ENCODE measurements at places on chromosomes 4 and X.
A peak's percentile ranks its signal among the peaks of the same experiment; 100 is the strongest.

- no peak for DNase-seq
Observed at GRCh38 chr4:188218392-188218791, 79.2 kb downstream of the TRIML1 start.

DNA sequence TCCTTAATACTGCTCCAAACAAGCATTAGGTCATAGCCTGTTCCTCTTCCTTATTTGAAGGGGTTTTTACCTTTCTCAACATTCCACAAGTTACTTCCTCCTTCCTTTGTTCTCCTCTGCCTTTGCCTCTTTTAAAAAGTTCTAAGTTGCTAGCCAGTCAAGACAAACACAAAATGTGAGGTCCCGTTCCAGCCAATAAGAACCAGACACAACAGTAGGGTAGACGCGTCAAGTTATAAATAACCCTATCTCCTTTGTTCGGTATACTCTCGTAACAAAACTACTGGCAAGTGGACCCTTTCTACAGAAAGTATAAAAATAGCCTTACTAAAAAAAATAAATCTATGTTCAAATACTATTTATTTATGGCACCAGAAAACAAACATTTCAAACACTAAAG is 6.3 kb upstream of the ACE2 start:
- no peak for DNase-seq

- DNase-seq = no peak
Observed at GRCh38 chrX:37779857-37780256, at the start of gene CYBB. TSS of gene CYBB (plus strand) at chrX:37780059. CDS start at chrX:37780078, 19 bp downstream.

DNA sequence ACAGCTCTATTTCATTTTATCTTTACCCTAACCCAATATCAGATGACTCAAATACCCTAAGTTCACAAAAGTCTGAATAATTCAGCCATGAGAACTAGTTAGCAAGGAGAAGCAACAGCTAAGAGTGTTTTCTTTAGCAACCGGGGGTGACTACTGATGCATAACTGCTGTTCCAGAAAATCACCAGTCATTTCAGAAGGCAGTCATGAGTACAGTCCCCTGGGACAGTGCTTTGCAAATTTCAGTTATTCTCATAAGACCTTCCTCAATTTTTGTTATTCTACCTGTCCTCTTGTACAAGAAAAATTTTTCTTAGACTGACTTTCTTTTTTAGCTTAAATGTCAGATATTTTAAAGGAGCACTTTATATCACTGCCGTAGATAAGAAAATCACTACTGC is 16.4 kb downstream of the BANK1 start:
- no peak for DNase-seq

DNA sequence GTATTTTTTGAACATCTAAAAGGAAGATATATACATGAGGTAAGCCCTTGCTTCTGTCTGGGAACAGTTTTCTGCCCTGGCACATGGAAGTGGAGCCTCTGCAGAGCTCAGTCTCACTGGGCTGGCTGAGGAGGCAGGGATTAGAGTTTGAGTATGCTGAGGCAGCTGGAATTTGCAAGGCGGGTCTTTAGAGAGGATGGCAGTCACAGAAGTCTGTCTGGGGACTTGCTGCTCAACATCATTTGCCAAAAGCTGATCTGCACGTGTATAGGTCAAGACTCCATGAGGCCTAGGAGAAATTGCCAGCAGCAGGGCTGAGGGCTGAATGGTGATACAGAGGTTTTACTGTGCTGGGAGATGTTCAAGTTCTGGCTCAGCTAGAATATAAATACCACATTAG is 163.6 kb upstream of the ANK2 start:
- DNase-seq = no peak

DNA sequence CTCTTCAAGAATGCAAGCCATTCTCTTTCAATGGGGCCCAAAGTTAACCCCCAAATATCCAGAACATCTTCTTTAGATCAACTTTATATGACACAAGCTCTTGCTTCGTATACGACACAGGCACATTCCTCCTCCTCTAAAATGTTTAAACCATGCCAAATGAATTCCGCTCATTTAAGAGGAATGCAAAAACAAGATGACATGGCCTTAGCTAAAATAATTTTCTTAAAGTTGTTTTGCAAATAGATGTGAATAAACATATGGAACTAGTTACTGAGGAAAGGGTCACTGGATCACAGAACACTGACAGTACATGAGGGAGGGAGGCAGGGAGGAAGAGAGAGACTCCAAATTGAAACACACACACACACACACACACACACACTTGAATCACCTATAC is 97.4 kb downstream of the RASL11B start:
- DNase-seq = no peak

- DNase-seq = peak; percentile 34
Observed at GRCh38 chr4:169659716-169660670, 39.6 kb downstream of the CLCN3 start.

DNA sequence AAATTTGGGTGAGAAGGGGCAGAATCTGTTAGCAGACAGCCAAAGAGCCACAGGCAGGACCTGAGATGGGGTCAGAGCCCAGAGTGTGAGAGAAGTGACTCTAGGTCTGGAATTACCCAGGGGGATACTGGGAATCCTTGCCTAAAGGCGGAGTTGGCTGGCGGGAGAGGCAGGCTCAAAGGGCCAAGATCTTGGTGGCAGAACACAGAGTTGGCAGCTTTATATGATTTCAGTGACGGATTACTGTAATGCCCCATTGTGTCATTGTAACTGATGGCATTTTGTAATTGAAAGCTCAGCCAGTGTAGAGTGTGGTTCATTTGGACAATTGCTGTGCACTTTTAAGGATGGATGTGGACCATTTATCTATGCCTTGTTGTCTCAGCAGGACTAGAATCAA is 77.3 kb downstream of the SMIM20 start:
- no peak for DNase-seq

DNA sequence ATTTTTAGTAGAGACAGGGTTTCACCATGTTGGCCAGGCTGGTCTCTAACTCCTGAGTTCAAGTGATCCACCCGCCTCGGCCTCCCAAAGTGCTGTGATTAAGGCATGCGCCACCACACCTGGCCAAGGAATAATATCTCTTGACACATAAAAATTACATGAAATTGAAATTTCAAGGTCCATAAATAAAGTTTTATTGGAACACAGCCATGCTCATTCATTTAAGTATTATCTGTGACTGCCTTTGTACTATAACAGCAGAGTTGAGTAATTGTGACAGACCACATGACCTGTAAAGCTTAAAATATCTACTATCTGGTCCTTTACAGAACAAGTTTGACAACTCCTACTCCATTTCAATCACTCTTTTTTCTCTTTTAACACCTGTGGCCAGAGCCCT is 17.8 kb upstream of the EGFL6 start:
- no peak for DNase-seq
